Activated CD4-positive, alpha-beta T cell treated with anti-CD3 and anti-CD28 coated beads for 4 hours (primary cell): ENCODE measurements at places on chromosomes 6 and 20.

DNA sequence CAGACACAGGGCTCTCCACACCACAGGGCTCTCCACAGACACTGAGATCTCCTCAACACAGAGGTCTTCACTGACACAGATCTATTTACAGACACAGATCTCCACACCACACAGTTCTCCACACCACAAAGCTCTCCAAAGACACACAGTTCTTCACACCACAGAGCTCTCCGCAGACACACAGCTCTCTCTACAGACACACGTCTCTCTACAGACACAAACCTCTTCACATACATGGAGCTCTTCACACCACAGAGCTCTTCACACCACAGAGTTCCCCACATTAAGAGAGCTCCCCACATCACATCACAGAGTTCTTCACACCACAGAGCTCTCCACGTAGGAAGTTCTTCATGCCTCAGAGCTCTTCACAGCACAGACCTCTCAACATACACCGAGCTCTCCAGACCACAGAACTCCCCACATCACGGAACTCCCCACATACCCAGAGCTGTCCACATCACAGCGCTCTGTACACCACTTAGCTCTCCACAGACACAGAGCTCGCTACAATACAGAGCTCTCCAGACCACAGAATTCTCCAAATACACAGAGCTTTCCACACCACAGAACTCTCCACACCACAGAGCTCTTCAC lies 53.9 kb downstream of the ERMARD start:
- DNase-seq, result no peak

DNA sequence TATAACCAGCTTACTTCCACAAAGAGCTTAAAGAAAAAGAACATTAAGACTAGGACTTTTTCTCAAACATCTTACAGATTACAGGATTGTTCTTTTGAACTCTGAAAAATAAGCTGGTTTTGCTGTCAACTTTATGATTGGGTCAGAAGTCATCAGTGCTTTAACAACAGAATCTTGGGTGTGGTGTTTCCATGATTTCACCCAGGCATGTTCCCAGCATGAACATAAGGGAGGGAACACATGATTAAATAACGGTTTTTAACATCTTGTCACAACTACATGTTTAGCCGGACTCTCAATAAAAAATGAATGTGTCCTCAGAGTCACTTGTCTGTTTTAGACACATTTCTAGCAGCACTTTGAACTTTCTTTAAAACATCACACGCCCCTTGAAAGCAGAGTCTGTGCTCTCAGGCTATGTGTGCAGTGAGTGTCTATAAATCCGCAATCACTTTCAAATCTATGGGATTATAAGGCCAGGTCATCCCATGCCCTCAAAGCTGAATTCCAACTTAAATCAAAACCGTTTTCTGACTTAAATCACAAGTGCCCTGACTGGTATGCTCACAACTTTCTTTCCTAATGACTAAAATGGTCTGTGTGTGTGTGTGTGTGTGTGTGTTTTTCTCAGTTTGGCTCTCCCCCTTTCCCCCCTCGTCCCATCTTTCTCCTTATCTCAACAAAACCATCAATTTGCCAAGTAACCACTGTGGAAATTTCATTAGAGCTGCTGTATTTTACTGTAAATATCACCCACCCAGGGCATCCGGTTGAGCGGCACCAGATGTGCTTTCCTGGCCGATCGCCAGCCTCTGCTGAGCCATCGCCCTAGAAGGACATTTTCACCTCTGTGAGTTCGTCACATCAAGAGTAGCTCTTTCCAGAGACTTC lies 216.8 kb upstream of the DTNBP1 start:
- DNase-seq, result peak; percentile 17

- DNase-seq, result no peak
Observed at GRCh38 chr20:46735436-46735835, 26.0 kb downstream of the SLC2A10 start.

DNA sequence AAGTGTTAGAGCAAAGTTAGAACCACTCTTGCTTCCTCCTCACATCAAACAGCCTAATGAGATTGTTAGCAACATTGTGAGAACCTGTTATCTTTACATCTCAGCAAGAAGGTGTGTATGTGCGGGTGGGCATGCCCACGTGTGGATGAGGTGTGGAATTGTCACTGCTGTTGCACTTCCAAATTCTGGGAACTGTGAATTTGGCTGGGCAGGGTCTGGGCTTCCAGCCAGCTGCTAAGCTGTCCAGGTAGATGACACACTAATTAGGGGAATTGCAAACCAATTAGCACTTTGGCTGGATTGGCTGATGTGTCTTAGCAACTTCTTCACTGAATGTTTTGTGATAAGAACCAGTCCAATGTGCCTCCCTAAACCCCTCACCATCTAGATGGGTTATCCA lies 848.2 kb downstream of the DHX35 start:
- no peak for DNase-seq

GRCh38 chr6:127518191-127518709 lies 885 bp downstream of the MTCL3 start:
- no peak for DNase-seq
